Kidney (tissue), 22 donors: ENCODE measurements at places on chromosomes 11 and 22. TPM values are rescaled to one million over a fixed set of nuclear protein-coding genes. Genes with fewer than 3 reads are reported as not detected.

GRCh38 chr11:12113294-12113693 is 2.9 kb downstream of the MICAL2 start:
- H3K27ac ChIP-seq: peak overlapping the region; percentile 32
- no peaks in the 10 kb centered on the region for H3K36me3 ChIP-seq
- H3K4me1 ChIP-seq: peaks cover 4% of the 10 kb centered on the region

GRCh38 chr11:125333354-125334073 is 162.6 kb downstream of the FEZ1 start:
- H3K36me3 ChIP-seq: no peaks in the 10 kb centered on the region
- H3K4me1 ChIP-seq: no peaks in the 10 kb centered on the region
- H3K27me3 ChIP-seq: no peaks in the 10 kb centered on the region
- no peak for DNase-seq
- H3K27ac ChIP-seq: no peak overlapping the region

GRCh38 chr11:83222499-83222898 is 29.0 kb downstream of the ANKRD42 start:
- no peaks in the 10 kb centered on the region for H3K36me3 ChIP-seq
- no peak overlapping the region for H3K4me3 ChIP-seq
- DNase-seq: no peak
- H3K27ac ChIP-seq: no peak overlapping the region
- no peaks in the 10 kb centered on the region for H3K4me1 ChIP-seq

The BIK gene
- total RNA-seq: 4.7 TPM

The TANGO2 gene
- 27.7 TPM for total RNA-seq

DNA sequence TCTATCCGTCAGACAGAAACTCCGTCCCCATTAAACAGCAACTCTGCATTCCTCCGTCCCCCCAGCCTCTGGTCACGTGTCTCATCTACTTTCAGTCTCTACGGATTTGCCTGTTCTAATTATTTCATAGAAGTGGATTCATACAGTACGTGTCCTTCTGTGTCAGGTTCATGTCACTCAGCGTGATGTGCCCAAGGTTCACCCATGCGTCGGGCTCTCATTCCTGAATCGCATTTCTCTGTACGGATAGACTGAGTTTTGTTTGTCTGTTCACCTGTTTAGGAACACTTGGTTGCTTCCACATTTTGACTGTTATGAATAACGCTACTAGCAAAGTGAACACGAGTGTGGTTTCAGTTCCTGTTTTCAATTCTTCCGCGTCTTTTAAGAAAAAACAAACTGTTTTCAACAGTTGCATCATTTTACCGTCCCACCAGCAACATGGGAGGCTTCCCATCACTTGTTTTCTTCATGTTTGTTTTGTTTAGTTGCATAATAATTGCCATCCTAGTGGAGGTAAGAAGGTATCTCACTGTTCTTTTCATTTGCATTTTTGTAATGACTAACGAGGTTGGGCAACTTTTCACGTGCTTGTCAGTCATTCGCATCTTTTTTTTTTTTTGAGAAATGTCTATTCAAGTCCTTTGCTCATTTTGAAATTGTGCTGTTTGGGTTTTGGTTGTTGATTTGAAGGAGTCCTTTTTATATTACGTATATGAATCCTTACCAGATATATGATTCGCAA is 8.9 kb upstream of the NLRP6 start:
- no peak overlapping the region for H3K27ac ChIP-seq
- peak overlapping the region; percentile 28 for H3K4me3 ChIP-seq
- DNase-seq: no peak

DNA sequence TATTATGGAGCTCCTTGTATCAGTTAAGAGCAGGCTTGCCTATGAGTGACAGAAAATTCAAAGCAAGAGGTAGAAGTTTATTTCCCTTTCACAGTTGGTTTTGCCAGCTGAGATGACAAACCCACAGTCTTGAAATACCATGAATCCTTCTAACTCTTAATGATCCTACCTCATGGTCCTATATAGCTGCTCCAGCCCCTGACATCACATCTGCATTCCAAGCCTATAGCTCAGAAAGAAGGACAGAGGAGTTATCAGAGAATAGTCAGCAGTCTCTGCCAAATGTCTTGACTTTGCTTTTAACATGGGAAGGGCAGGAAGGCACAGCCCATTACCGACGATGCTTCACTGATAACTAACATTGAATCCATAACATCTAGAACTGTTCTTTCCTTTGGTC is 76.2 kb downstream of the APIP start:
- DNase-seq: no peak
- H3K27me3 ChIP-seq: no peaks in the 10 kb centered on the region
- no peak overlapping the region for H3K27ac ChIP-seq
- H3K4me3 ChIP-seq: no peak overlapping the region
- no peaks in the 10 kb centered on the region for H3K4me1 ChIP-seq

DNA sequence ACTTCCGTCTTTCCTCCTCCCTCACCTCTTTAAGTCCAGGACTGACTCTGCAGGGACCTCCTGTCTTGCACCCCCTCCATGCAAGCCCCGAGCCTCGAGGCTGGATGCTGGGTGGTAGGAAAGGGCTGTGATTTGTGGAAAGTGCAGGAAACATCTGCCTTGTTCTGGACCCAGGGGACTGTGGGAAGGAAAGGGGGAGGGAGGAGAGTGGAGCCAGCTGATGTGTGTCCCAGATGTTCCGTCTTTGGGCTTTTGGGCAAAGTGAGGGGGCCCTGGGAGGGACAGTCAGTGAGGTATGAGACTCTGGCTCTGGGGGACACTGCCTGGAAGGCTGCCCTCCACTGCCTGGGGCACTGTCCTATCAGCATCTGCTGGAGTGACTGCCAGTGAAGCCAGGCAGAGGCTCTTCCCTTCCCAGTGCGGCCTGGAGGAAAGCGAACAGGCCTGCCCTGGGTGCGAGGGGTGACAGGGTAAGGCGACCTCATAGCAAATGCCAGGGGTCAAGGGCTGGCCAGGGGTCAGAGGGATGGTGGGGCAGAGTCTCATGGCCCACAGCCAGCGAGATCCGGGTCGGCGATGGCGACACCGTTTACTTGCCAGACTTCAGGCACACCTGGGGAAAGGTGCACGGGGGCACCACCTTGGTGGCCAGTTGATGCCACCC is 1.7 kb downstream of the MRGPRD start:
- no peak overlapping the region for H3K27ac ChIP-seq
- peak; percentile 49 for DNase-seq
- no peaks in the 10 kb centered on the region for H3K27me3 ChIP-seq
- H3K4me3 ChIP-seq: no peak overlapping the region
- H3K4me1 ChIP-seq: no peaks in the 10 kb centered on the region

GRCh38 chr11:107605061-107606006 is 14.4 kb downstream of the ELMOD1 start:
- H3K27ac ChIP-seq: no peak overlapping the region
- H3K27me3 ChIP-seq: no peaks in the 10 kb centered on the region
- H3K4me3 ChIP-seq: no peak overlapping the region

The RIC3 gene
- 30.7 TPM for total RNA-seq

- H3K36me3 ChIP-seq: no peaks in the 10 kb centered on the region
- peaks cover 13% of the 10 kb centered on the region for H3K4me1 ChIP-seq
- no peak for DNase-seq
- no peak overlapping the region for H3K27ac ChIP-seq
- H3K27me3 ChIP-seq: no peaks in the 10 kb centered on the region
These were observed 101.0 kb downstream of the ME3 start for GRCh38 chr11:86571273-86571948.

The OR4A16 gene
- total RNA-seq: not detected
